ENCODE measurements at places on chromosomes 7 and 10.

DNA sequence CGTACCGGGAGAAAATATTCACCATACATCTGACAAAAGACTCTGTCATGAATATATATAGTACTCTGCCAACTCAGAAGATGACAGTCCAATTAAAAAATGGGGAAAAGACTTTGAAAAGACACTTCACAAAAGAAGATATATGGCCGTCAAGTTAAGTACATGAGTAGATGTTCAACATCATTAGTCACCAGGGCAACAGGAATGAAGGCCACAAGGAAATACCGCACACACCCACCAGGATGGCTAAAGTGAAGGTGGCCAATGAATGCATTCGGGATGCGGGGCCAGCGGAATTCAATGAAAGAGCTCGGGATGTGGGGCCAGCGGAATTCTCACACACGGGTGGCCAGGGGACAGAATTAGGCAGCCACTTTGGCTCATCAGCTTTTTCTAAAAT, 42.2 kb downstream of the MAD1L1 start:
- no peak for DNase-seq

GRCh38 chr10:55410415-55410885, 609.4 kb upstream of the PCDH15 start:
- DNase-seq, result no peak

- peak; percentile 22 for DNase-seq
Measured at GRCh38 chr10:110556969-110557601, 10.4 kb upstream of the SMC3 start.

DNA sequence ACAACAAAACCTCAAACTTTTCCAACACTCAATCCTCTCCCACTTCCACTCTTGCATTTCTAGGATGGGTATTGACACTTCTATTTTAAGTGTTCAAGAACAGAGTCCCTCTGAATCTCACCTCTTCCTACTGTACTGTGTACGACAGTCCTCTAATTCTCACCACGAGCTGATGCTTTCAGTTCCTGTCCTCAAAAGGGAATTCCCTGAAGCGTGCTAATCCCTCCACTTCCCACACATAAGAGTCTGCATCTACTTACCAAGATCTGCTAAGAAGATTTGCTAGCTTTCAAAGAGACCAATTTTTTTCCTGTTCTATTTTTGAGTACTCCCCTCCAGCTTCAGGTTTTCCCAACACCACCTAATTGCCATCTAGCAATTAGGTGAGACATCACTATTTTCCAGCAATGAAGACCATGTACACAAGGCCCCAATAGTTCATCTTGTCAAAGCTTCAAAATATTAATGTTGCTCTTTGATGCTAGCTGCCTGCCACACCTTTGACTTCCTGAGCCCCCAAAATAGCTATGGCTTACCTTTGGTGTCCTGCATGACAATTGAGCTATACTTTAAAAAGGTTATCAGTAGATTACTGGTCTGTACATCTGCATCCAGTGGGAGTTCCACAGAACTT, 54.4 kb downstream of the ARMH3 start:
- no peak for DNase-seq

GRCh38 chr10:112615269-112615668, 168.3 kb downstream of the VTI1A start:
- no peak for DNase-seq

DNA sequence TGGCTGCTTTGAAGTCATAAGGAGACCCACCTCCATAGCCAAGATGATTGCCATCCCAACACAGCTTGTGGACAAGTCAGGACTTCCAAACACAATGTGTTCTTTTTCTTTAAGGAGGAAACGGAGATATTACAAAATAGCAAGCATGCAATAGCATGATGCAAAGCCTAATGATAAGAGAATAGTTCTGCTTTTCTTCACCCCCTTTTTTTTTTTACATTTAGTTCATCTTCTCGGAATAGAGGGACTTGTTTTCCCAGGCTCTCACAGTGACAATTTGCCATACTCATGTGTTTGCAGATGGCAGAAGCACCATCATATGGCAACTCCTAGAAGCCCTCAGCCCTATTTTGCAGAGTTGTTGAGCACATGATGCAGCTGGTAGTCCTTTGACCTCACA, 119.8 kb downstream of the ITGB8 start:
- DNase-seq, result no peak

DNA sequence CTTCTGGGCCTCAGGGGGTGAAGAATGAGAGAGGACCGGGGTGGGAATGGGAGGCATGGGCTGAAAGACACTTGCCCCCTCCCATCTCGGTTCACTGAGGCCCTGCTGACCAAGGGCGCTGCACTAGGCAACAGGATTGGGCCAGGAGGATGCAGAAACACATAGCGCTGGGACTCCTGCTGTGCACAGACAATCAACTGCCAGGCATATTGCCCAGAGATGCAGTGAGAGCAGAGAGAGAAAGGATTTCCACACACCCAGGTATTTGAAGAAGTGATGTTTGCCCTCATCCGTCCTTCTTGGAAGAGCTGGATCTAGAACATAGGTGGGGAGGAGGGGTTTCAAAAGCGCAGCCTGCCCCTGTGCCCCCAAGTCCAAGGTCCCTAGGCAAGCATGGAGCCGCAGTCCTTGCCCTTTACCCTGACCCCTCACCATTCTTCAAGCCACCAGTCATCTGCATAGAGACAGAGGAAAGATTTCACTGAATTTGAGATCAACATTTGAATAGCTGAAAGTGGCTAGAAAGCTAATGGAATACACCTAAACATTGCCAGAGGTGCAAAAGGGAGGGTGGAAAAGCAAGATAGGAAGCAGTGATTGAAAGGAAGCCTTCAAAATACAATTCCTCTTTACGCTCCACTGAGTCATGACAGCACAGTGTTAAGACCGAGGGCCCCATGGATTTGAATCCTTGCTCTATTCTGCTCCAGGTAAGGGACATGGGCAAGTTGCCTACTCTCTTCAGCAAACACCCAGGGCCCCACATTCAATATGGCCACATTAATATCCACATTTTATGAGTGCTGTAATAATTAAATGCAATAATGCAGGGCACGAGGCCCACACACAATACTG, 44.2 kb upstream of the TNS3 start:
- DNase-seq, result no peak

GRCh38 chr10:32179836-32180235, 123.6 kb upstream of the KIF5B start:
- DNase-seq, result no peak

DNA sequence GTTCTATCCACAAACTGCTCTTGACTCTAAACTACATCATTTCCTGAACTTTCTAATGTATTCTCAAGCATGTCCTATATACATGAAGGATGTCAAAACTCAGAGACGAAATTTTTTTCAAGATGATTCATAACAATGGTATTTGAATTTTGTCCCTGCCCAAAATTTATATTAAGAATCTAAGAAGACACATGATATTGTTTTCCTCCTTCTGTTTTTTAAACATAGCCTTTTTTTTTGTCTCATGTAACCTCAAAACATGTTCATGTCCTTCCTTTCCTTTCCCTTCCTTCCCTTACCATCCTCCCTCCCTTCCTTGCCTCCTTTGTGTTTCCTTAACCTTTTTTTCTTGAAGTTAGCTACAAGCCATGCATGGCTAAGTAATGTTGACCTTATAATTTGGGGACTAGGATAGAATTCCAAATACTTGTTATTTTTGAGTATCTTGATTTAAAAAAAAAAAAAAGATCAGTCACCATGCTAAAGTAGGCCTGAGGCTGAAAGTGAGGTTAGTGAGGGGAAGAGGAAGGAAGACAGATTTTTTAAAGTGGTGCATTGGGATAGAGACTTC, 163.0 kb downstream of the SUGCT start:
- DNase-seq, result no peak

DNA sequence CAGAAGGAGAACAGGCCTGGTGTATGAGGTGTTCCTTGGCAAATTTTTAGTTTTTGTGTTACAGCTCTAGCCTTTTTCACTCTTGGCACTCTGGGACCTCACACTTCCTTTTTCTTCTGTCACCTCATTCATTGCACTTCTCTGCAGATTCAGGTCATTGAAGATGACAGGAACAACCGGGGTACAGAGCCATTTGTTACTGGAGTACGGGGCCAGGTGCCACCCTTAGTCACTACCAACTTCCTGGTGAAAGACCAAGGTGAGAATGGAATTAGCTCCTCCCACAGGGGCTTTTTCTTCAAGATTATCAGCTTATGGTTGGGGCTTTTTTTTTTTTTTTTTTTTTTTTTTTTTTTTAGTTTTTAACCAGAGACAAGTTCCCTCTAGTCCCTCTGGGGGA, 18.5 kb upstream of the CHCHD1 start:
- no peak for DNase-seq

DNA sequence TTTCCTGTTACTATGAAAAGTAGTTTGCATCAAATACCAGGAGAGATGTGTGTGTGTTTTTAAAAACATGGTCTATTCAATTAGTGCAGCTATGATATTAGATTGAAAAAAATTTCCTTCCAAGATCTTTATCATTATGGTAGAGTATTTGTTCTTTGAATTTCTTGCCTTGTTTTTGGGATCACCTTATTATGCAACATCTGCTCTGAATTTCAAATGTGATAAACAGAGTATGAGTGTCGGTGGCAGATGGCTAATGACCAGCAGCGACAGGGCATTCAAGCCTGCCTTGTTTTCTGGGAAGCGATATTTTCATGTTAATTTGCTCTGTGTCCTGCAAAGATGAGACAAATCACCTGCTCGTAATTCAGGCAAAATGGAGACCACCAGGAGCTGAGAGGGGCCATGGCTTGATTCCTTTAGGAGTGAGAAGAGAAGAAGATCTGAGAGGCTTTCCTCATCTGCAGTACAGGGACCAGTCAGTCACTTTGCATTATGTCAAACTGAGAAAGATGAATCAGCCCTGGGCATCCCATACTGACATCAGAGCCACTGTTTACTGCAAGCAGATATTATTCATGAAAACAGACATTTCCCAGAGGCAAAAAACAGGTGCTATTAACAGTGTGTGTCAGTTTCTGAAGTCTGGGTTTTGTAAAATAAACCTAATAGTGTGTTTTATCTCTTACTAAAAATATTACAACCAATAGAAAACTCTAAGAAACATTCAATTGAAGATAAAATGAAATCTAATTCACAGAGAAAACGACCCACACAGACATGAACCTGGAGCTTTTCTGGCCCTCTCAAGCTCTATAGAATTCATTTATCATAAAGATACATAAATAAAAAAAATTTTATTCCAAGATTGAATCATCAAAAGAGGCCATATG, 67.6 kb downstream of the CDK6 start:
- no peak for DNase-seq

DNA sequence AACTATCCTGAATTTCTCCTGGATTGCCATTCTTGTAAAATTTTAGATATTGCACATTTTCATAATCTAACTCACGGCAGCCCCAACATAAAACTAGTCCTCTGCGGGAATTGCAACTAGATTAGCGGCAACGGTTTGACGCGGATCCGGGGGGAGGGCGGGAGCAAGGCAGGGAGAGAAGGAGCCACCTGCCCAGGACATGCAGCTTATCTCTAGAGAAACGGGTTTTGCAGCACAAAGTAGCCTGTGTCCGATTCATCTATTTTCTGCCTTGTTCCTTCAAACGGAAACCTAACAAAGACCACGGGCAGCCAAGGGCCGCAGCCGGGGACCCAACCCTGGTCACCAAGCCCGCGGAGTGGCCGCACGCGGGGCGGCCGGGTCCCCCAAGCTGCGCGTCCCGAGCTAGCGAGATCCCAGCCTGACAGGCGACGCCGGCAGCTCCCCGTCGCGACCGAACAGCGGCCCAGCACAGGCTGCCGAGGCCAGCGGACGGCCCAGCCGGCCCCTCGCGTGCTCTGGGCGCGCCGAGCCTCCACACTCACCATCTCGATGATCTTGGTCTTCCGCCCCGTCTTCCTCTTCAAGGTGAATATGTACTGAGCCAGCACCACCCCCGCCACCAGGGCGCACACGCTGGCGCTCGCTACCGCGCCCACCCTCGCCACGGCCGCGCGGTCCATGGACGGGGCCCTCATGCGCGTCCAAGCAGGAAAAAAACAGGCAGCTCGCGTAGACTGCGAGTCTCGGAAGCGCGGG, at the start of gene NT5C3A:
NT5C3A (minus strand) TSS at position 754 of the 759 bp plus-strand sequence; CDS start at position 683, 71 bp downstream.
- DNase-seq, result peak; percentile 0

GRCh38 chr10:61627266-61627665, 35.5 kb upstream of the CABCOCO1 start:
- DNase-seq, result no peak

DNA sequence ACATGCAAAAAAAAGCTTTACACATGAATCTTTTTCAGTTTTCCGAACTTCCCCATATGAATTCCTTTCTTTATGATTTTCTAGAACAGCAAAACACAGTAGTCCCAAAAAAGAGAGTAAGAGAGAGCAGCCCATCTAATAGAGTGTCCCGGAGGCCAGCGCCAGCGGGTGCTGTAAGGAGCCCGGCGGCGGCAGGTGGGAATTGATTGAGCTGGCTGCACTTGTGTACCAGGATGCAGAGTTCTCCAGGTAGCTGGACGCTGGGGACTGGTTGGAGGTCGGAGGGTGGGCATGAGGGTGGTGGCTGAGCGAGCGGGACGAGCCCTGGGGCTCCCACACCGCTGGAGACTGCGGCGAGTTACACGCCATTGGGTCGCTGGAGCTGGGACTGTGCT, 4.0 kb downstream of the DLX5 start:
- DNase-seq, result no peak

GRCh38 chr10:24982319-24983112, 30.1 kb upstream of the PRTFDC1 start:
- no peak for DNase-seq

GRCh38 chr10:93436591-93437085, 45.5 kb downstream of the MYOF start:
- DNase-seq, result no peak

DNA sequence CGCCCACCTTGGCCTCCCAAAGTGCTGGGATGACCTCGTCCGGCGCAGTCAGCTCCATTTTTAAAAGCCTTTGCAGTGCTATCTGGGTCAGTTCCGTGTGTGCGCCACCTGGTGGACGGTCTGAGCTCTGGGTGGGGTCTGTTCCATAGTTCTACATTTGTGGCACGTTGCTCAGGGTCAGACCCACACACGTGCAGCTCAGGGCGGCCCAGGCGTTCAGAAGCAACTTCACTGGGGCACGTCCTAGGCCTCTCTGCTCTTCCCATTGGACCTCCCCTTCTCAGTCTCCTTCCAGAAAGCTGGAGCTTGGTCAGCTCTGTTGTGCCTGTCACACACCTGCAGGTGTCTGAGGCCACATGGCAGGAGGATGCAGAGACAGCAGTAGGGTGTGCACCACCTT, 137.9 kb downstream of the DNAJB6 start:
- no peak for DNase-seq

- no peak for DNase-seq
Measured at GRCh38 chr7:9961161-9961922, 1012.3 kb upstream of the PHF14 start.

GRCh38 chr10:69338547-69339450, 60.5 kb downstream of the HK1 start:
- no peak for DNase-seq

- DNase-seq, result no peak
Measured at GRCh38 chr10:34875061-34875460, 60.0 kb upstream of the PARD3 start.

GRCh38 chr10:49649936-49650723, 29.3 kb upstream of the C10orf53 start:
- DNase-seq, result no peak

- DNase-seq, result no peak
Measured at GRCh38 chr10:533186-533585, 156.3 kb downstream of the DIP2C start.

GRCh38 chr10:124447751-124448466, 1.9 kb downstream of the NKX1-2 start:
- no peak for DNase-seq
